Dermis microvascular lymphatic vessel endothelial cell (primary cell): ENCODE measurements at places on chromosomes 6 and 20.

DNA sequence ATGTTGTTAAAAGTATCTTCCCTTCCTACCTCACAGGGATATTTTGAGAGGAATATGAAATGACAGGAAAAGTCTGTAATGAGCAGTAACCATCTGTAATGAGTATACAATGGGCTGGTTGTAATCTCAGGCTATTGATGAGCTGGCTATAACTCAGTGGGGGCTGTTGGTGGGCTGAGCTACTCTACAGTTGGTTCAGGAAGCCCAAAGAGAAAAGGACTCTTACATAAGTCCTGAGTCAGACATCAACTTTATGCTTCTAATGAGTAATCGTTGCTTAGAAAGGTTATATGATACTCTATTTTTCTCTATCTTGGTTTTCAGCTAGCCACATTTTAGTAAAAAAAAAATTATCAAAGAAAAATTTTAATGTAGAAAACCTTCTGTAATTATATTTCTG, 26.4 kb downstream of the ZNF391 start:
- no peak for DNase-seq

- no peak for DNase-seq
Measured at GRCh38 chr6:105967917-105968602, 118.1 kb upstream of the PRDM1 start.

DNA sequence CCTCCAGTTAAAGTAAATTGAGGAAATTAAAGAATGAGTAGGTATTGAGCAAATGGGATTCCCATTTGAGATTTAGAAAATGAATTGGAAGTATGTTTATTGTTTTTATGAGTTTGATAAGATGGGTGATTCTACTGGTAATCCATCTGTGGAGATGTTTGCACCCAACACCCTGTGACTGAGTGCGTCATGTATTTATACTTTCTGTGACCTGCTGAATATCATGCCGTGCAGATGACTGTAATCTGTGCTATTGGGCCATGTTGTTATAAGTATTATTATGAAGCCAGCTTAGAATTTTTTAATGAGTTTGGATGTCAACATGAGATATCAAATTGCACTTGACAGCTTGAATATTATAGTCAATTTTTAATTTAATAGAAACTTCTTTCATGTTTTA, 17.7 kb downstream of the FAM83B start:
- no peak for DNase-seq

- DNase-seq = no peak
Measured at GRCh38 chr6:151199991-151200390, 39.8 kb upstream of the AKAP12 start.

DNA sequence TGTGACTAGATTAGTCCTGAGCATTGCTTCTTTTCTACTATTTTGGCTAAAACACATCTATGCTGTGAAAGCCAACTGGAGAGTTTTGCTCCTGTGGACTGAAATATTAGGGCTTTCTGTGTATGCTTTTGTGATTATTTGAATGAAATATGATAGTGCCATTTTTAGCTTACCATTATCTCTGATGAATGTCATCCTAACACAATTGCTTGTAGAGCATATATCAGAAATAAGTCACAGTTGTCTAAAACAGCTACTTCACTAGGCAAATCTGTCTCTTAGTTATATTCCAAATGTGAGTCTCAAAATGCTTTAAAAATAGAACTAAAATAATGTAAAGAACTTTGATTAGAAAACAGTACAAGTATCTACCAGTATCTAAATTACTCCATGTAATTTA, 401.4 kb upstream of the PTCHD4 start:
- DNase-seq = no peak

DNA sequence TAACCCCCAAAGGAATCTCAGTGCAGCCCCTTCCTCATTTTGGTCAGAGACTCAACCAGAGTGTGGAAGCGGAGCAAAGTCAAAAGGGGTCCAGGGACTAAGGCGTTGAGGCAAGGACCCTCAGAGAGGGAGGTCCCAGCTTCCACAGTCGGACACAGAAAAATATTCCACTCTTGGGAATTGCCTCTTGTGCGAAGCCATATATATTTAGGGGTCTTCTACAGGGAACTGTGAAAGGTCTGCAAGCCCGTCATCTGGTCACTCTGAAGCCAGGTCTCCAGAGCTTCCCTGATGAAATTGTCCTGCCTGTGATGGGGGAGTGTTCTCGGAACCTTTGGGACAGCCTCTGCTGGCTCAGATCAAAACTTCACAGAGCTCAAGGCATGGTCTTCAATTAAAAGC, 160.8 kb downstream of the TBXT start:
- no peak for DNase-seq

- no peak for DNase-seq
Measured at GRCh38 chr20:50595988-50596693, 86.0 kb downstream of the PTPN1 start.

DNA sequence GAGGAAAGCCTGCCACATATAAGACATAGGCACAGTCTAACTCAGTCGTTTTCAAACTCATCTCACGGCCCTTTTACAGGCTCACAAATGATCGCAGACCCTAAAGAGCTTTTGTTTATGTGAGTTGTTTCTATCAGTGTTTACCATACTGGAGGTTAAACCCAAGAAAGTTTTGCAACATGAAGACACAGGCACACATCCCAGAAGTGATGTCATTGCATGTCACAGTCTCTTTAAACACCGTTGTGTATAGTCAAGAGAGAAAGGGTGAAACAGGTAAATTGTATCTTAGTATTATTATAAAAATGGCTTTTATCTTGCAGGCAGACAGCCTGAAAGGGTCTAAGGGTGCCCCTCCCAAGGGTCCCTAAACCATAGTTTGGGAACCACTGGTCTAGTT, 96.7 kb downstream of the BACH2 start:
- no peak for DNase-seq

DNA sequence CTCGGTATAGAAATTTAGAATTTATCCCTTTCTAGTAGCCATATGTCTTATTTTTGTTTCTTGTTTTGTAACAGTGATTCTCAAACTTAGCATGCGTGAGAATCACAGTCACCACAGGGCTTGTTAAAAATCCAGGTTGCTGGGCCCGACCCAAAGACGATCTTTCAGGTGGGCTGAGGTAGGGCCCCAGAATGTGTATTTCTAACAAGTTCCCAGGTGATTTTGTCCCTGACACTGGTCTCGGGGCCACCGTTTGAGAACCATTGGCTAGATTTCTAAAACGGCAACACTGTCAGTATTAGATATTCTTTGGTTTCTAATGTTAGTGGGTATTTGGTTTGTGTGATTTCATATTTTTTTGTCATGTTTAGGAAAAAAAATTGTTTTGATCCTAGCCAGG, 9.9 kb downstream of the PFDN4 start:
- no peak for DNase-seq

GRCh38 chr6:21764989-21765388, 171.4 kb downstream of the SOX4 start:
- no peak for DNase-seq

DNA sequence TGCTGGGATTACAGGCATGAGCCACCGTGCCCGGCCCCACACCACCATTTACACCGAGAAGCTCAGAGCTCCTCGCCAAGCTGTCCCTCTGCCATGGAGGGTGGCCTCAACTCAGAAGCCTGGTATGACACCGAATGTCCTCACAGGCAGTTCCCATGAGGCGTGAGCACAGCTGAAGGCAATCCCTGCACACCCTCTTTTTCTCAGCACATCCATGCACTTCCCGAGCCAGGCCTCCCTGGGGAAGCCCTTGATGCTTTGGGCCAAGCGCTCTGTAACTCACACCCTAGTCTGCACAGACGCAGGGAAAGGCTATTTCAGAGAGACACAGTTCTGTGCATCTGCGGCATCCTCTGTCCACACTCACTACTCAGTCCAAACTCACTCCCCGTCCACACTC, 18.4 kb downstream of the THBS2 start:
- no peak for DNase-seq

GRCh38 chr6:142761756-142762155, 183.2 kb downstream of the HIVEP2 start:
- DNase-seq = no peak

- DNase-seq = no peak
Measured at GRCh38 chr6:35722121-35722761, 14.6 kb upstream of the ARMC12 start.

DNA sequence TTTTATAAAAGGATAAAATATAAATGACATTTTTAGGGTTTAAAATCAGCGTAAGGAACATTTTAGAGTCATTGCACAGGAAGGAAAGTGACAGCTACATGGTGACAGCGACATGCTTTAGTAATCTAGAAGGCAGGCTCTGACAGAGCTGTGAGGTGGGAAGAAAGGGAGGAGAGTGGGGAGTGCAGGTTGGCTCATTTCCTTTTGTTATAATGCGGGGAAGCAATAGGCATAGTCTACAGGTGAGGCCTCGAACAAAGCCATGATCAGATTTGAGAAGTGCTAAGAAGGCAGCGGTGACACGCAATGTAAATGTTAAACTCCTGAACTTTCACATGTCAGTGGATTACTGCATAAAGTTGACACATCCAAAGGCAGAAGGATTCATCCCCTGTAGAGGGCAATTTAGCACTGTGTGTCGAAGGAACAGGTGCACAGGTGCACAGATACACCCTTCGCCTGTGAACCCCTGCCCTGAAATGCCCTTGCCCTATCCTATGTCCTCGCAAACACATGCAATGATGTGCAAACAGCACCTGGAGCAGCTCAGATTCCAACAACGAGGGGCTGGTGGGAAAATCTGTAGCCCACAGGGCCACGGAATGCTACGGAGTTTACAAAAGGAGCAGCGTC, 32.4 kb upstream of the SMOC2 start:
- DNase-seq = no peak

DNA sequence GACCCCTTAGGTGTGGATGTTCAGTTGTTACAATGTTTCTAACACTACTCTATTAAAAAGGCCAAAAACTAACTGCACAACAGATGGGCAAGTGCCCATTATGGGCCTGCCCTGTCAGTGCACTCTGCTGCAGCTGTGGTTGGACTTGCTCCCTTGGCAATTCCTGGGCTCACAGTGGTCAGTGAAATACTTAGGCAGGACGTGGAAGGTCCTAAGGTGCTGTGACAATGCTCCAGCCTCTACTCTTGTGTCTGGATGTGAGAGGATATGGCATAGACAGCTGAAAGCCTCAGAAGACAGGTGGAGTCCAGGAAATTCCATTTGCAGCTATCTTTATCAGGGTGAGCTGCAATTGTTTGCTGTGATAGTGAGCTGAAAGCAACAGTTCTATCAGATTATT, 136.5 kb upstream of the OLIG3 start:
- no peak for DNase-seq

DNA sequence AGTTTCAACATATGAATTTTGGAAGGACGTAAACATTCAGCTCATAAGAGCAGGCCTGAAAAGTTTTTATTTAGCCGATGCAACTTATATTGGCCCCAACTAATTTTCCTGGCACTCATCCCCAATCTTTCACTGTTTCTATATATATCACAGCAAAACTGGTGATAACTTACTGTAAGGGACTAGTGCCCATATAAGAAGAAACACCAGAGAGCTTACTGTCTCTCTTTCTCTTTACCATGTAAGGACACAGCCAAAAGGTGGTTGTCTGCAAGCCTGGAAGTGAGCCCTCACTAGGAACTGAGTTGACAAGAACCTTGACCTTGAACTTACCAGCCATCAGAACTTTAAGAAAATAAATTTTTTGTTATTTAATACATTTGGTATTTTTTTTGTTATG, 807.4 kb upstream of the CITED2 start:
- no peak for DNase-seq

- no peak for DNase-seq
Measured at GRCh38 chr6:13355999-13356785, 27.9 kb upstream of the TBC1D7 start.

- DNase-seq = peak; percentile 54
Measured at GRCh38 chr6:154868143-154868594, 126.9 kb upstream of the TIAM2 start.

GRCh38 chr6:5729080-5729434, 277.7 kb downstream of the NRN1 start:
- peak; percentile 92 for DNase-seq

DNA sequence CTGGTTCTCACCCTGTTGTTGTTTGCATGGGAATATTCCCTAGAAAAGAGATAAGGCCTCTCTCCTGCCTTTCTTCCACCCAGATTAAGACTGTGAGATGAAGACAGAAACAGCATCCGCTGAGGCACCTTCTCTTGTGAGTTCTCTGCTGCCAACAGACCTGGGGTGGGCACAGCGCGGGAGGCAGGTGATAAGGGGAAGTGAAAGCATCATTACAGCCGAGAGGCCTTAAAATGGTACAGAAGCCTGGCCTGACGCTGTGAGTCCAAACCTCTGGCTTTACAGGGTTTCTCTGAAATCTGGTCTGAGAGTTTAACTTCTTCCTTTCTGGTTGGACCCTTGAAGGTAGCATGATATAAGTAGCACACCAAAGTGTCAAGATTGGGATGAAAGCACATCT, 21.0 kb upstream of the IYD start:
- no peak for DNase-seq

DNA sequence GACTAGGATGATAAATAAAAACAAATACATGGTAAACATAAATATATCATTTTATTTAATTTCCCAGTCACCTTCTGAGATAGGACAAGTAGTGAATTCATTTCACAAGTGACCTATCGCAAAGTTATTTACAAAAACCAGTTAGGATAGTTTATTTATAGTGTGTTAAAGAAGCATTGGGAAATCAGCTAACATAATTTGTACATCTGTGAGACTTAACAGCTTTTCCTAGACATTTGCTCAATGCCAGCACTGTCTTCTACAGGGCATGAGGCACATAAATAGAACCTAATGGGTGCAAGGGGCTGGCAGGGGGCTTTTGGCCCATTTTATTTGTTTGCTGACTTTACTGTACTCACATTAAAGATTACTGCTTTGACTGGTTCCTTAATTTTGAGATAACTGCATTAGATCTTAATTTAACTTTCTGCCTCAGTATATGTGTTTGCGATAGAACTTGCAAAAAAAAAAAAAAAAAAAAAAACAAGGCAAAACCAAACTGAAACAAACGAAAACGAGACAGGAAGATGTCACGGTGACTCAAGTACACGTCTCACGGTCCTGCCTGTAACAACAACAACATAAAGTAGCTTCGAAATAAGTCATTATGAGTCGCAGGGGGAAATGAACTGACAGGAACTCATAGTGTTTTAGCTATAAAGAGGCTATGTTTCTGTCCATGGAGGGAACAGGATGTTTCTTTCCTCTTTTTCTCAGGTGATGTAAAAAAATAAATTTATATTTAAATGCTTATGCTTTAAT, 133.7 kb upstream of the GMDS start:
- DNase-seq = peak; percentile 17

DNA sequence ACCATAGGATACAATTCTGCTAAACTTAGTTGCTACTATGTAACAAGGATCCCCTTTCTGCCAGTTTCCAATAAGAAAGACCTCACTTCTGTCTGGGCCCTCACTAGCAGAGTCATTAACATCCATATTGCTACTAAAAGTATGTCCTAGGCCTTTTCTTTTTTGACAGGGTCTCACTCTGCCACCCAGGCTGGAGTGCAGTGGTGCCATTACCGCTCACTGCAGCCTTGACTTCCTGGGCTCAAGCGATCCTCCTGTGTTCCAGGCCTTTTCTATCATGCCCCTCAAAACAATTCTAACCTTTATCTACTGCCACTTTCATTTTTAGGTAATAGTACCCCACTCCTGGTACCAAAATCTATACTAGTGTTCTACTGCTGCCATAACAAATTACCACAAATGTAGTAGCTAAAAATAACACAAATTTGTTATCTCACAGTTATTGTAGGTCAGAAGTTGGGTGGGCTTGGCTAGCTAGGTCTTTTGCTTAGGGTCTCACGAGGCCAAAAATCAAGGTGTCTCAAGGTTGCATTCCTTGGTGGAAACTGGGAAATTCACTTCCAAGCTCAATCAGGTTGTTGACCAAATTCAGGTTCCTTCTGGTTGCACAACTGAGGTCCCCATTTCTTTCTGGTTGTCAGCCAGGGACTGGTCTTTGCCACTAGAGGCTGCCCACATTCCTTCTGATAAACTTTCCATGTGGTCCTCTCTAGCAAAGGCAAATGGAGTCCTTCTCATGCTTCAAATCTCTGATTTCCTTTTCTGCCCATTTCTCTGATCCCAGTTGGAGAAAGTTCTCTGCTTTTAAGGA, 3.0 kb downstream of the CSNK2A1 start:
- DNase-seq = no peak
